ENCODE measurements at places on chromosomes 7 and 10.

DNA sequence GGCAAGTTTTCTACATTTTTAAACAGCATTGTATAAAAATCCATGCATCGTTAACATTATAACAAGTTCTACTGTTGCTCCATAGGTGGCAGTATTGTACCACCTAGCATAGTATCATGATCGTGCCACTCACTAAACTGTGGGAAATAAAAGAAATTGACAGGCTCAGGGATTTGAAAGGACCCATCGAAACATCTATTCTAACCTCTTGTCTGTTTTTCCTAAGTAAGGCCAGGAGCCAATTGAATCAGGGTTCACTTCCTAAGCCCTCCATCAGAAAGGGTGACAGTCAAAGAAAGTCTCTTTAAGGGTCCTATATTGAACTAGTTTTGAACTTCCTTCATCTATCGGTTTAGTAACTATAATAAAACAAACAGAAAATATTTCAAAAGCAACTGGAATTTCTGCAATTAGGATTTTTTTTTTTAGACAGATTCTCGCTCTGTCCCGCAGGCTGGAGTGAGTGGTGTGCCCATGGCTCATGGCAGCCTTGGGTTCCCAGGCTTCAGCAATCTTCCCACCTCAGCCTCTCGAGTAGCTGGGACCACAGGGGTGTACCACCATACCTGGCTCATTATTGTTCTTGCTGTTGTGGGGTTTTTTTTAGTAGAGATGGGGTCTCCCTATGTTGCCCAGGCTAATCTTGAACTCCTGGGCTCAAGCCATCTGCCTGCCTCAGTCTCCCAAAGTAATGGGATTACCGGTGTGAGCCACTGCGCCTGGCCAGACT lies 9.4 kb downstream of the HACD1 start:
- peak; percentile 14 for DNase-seq

DNA sequence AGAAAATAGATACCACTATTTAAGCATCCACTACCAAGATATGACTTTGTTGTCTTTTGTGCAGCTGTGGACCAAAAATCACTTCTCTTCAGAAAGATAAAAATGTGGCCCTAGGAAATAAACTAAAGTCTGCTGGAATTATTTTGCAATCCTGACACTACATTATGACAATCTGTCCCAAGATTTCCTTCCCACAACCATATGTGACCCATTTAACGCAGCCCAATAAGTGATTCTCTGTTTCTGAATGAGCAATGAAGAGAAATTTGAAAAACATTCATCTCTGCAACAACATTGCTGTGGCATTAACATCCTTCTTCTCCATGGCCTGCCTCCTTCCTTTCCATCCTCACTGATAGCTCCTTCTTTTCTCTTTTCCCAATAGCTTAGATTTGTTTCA lies 212.0 kb downstream of the TSPAN12 start:
- DNase-seq: no peak

- DNase-seq: peak; percentile 28
Observed at GRCh38 chr10:47340608-47341170, 7.5 kb upstream of the RBP3 start.

GRCh38 chr7:70317356-70317755 lies 719.1 kb downstream of the AUTS2 start:
- DNase-seq: no peak

DNA sequence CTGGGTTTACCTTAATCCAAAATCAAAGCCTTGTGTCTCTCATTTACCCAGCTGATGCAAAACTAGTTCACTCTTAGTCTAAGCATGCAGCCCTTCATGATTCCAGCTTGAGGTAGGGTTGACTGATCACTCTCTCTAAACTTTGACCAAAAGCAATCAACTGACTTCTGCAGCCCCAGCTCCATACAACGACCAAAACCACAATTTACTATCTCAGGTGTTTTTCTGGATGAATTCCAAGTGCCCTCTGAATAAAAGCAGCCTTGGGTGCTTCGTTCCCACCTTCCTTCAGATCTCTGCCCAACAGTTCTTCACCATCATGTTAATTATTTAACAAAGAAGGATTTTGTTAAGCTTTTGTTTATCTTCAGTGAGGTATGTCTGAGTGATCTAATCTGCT lies 62.6 kb downstream of the CCDC6 start:
- no peak for DNase-seq

DNA sequence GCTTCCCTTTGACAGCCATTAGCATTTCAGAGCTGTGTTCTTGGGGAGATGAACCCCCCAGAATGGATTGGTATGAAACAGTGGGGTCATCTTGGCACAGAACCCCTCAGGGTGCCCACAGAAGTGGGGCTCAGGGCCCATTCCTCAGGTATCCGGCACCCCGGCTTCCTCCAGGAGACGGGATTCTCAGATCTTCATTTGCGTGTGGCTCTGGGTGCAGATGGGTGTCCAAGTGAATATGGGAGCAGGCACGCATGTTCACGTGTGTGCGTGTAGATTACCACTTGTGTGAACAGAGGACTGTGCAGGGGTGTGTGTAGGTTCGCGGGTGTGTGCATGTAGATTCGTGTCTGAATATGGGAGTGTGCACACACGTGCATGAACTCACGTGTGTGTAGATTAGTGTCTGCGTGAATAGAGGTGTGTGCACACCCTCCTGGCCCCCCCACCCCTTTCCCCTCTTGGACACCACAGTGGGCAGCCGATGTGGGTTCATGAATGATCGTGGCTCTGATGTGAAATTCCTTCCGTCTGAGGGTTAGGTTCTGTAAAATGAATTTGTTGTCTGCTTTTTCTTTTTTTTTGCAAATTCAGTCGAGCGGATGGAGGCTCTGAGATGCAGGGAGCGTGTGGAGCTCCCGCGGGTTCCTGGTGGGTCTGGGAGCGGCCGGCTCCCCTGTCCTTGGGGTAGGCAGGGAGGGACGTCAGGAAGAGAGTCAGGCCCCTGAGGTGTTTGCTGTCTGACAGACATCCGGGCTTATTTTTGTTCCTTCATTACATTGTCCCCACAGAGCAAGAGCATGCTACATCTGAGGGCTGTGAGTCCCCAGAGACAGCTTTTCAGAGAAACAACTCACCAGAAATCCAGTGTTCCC lies 7.4 kb downstream of the ELFN1 start:
- no peak for DNase-seq

DNA sequence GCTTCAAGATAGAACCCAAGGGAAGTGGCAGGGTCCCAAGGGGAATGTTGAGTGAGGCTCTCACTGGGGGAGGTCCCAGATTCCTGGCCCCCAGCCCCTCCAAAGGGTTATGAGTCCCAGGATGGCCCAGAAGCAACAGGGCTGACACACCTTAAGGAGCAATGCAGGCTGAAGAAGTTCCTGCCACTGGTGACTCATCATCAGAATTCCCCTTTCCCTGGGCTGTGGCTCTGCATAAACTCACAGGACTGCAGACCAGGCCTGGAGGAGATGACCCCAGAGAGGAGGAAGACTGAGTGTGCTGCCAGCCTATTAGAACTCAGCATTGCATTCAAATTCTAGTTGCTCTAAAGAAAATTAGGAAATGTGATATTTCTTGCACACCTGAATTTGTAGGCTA lies 126.7 kb downstream of the DPP6 start:
- DNase-seq: no peak

GRCh38 chr7:85566095-85566794 lies 379.4 kb upstream of the SEMA3D start:
- DNase-seq: no peak

DNA sequence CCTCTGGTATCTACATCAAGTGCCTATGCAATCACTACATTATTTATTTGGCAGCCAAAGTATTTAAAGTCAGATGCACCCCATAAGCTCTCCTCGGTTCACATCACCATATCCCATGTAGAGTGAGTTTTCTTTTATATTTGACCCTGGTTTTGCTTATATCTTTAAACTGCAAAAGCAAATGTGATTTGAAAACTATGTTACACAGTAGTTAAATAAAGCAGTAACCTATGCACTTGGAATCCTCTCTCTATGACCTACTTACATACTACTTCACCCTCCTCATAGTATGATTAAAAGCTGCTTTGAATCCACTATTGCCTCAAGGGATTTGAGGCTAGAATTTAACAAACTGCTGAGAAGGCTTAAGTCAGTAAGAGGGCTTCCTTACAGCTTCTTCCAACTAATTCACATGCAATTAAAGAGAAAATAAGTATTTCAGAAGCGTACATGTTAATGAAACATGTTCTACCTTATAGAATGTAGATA lies 2.2 kb upstream of the CELF2 start:
- DNase-seq: no peak

- no peak for DNase-seq
Observed at GRCh38 chr7:44867073-44867995, 18.0 kb downstream of the PURB start.

- DNase-seq: no peak
Observed at GRCh38 chr10:112362833-112363232, 11.1 kb upstream of the ACSL5 start.

DNA sequence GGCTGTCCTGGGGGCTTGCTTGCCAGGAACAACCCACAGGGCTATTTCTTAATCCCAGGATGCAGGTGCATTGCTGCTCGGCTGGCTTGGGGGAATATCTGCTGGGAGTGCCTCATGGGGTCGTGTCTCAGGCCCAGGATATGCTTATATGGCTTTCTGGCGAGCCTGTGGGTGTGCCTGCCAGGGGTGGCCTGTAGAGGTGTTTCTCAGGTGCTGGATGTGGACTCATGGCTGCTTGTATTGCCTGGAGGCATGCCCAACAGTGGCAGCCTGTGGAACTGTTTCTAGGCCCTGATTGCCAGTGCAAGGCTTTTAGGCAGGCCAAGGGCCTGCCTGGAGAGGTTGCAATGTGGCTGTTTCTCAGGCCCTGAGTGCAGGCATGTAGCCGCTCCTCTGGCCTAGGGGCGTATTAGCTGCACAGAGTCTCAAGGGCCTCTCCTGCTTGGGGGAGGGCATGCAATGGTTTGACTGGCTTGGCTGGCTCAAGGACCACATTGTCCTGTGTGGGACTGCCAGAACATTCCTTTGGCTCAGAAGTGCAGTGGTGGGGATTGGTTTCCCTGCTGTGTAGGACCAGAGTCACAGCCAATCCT lies 202.1 kb downstream of the ATRNL1 start:
- no peak for DNase-seq

GRCh38 chr7:81462672-81463071 lies 307.2 kb downstream of the HGF start:
- no peak for DNase-seq

GRCh38 chr10:93875032-93875358 lies 18.8 kb upstream of the SLC35G1 start:
- no peak for DNase-seq

- no peak for DNase-seq
Observed at GRCh38 chr7:48366096-48366495, 194.8 kb downstream of the ABCA13 start.

- DNase-seq: peak; percentile 32
Observed at GRCh38 chr7:2104107-2104710, 128.5 kb downstream of the MAD1L1 start.

- no peak for DNase-seq
Observed at GRCh38 chr7:141263508-141263907, 189.6 kb downstream of the TMEM178B start.

DNA sequence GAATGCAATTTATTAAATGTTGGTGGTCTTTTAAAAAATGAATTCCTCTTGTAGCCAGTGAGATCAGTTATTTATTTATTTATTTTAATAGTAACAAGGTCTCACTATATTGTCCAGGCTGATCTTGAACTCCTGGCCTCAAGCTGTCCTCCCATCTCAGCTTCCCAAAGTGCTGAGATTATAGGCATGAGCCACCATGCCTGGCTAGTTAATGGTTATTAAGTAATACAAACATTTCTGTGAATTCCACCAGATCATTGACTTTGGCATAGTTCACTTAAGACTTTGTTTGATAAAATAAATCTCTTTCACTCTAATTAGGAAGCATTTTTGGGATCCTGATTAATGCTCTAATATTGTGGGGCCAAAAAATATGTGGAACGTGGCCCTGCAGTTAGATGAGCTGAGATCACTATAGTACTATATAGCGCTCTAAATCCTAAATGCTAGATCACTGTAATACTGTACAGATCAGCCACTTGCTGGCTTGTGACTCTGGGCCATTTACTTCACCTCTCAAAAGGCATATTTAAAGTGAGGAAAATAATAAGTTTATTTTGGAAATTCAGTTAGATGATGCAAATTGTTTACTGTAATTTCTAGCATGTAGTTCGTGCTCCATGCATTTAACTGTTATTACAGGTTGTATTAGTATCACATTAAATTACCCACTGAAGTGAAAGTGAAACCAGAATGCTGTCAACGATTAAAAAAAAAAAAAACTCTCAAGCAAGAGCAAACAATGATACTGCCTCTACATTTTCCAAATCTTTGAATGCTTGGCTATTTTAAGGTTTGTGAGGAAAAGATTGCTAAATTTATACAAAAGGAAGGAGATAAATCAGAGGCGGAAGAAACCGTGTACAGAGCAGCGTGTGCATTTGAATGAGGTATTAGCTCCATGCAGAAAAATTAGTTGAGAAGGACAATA lies 15.9 kb upstream of the FAS start:
- no peak for DNase-seq

GRCh38 chr7:142669074-142669654 lies 80.1 kb upstream of the PRSS1 start:
- DNase-seq: no peak

DNA sequence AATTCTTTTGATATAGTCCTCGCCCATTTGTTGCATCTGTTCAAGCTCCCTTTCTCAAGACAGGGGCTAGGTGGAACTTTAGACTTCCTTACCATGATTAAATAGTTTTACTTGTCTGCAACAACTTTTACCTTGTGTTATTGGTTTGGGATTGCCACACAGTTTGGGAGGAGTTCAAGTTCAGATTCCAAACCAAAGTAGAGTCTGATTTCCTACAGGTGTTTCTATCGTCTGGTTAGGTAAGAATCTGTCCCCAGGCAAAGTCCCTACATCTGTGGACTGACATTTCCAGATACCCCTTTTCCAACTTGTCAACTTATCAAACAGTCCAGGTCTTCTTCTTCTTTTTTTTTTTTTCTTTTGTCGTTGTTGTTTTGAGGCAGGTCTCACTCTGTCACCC lies 93.1 kb downstream of the LRGUK start:
- no peak for DNase-seq

GRCh38 chr10:12511651-12512050 lies 162.3 kb downstream of the CAMK1D start:
- no peak for DNase-seq

DNA sequence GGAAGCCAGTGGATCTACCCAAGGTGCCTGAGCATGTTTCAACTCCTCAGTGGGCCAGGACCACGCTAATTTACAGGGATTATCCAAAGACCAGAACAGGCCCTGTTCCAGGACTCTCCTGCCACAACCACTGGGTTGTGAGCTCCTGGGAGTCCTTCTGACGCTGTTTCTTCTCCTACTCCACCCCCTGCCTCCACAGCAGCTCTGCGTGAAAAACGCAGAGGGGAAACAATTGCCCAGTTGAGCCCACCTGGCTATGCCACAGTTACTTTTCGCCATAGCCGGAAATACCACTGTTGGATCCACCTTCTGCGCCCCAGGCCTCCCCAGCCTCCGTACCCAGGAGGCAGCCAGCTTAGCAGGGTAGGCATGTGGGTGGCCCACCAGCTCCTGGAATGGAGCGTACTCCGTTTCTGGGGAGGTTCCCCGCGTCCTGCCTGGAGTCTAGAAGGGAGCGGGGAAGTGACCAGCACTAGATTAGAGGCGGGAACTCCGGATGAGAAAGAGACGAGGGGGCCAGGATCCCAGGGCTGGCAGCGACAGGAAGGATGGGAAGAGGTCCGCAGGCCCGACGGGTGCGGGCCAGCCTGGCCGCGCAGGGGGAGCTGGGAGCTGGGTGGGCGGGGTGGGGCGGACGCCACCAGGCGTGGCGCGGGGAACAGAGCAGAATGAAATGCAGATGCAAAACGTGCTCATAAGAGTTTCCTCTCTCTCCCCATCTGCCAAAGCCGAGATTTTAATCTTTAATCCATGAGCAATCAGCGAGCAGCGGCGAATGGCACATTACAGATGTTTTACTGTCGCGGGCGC lies 32.1 kb upstream of the PAX2 start:
- DNase-seq: no peak

- DNase-seq: no peak
Observed at GRCh38 chr7:875051-875450, 1.3 kb upstream of the GET4 start.

All from effector memory CD4-positive, alpha-beta T cell (primary cell).